ENCODE measurements at places on chromosomes 12 and 14.

DNA sequence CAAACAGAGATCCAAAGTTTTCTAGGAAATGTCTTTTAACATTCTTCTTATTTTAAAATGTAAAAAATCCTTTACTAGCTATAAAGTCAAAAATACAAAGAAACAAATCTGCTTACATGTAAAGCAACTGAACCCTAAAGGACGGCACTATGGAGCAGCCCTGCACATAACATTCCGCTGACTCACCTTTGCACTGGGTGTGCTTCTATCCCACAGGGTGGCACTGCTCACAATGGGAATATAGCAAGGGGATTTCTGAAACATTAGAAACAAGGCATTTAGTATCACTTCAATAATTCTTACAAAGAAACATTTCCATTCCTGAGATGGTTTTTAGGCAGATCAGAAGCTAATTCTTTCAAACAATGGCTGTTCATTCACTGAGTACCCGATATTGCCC lies 94.3 kb downstream of the C12orf42 start:
- DNase-seq: no peak

DNA sequence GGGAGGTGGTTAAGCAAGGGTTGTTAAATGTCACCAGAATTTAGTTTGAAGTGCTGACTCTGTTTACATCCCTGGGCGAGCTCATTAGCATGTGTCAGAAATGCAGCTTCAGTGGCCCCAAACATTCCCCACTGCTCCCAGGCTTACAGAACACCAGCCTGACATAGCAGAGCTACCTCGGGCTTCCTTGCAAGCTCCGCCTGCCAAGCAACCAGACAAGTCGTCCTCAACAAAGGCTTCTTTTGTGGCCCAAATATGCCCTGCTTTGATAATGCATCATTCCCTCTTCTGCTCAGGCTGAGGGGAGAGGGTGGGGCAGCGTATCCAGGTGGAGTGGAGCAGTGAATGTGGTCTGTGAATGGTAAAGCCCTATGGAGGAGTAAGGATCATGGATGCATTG lies 28.0 kb downstream of the ERH start:
- DNase-seq: no peak

DNA sequence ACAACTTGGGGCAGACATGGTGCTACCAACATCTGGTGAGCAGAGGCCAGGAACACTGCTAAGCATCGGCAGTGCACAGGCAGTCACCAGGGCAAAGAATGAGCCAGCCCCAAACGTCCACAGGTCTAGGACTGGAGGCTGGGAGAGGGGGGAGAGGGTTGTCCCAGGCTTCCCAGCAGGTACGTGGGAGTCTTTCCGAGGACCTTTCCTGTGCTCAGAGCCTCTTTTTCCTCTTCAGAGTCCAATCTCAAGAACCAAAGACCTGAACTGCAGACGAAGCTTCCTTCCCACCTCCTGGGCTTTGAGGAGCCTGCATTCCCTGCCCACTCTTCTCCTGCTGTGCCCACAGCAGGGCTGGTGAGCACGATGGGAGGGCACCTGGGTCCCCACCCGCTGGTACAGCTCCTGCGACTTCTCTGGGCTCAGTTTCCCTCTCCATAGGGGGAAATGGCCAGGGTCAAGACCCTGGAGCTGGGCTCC lies 48.7 kb downstream of the DLK1 start:
- DNase-seq: no peak

- DNase-seq: no peak
Measured at GRCh38 chr12:109052097-109052413, 321 bp upstream of the USP30 start.

- no peak for DNase-seq
Measured at GRCh38 chr12:56863789-56864188, 70.4 kb downstream of the SDR9C7 start.

DNA sequence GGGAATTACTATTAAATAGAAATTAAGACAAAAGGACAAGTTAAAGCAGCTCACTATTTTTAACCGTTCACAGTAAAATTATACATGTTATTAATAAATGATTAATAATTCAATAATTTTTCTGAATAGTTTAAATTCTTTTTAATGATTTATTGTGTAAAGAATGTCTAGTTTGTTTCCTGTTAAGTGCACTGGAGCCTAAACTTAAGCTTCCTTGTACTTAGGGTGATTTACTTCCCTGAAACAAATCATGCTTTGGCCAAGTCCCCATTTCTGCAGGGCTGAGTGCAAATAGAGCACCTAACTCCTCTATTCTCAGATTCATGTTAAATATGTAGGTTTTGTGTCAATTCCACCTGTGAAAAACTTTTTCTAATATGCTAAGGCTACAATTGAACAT lies 188.9 kb upstream of the PDZRN4 start:
- no peak for DNase-seq

- DNase-seq: no peak
Measured at GRCh38 chr12:78316631-78317468, 486.2 kb downstream of the NAV3 start.

DNA sequence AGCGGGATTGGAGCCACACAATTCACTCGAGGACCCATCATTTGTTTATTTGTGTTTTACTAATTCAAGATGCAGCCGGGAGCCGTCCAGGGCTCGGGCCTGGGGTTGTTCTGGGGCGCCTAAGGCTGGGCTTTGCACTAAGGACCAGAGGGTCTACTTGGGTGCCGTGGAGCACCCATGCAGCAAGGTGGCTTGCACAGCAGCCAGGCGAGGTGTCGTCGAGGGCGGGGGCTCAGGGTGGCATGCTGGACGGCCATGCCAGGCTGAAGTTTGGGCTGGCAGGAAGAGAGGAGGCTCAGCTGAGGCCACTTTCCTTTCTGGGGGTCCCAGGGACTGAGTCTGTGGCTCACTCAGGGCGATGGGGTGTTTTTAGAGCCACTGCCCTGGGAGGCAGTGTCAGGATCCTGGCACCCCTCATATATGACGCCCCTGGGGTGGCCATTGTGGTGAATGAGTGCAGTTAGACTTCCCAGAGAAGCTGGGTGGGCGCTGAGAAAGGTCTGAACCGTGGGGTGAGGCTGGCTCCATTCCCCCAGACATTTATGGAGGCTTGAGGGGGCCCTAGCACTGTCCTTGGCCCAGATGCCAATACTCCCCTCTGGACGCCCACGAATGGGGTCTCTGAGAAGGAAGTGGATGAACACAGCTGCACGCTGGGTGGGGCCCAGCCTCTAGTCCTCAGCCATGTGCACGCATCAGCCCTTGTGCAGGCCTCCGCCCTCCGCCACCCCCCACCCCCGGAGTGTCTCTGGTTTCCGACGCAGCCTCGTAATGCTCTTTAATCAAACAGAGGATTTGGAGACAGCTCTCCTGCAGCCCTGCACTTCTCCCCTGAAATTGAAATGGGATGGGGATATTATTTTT lies 11.3 kb downstream of the MEG3 start:
- no peak for DNase-seq

DNA sequence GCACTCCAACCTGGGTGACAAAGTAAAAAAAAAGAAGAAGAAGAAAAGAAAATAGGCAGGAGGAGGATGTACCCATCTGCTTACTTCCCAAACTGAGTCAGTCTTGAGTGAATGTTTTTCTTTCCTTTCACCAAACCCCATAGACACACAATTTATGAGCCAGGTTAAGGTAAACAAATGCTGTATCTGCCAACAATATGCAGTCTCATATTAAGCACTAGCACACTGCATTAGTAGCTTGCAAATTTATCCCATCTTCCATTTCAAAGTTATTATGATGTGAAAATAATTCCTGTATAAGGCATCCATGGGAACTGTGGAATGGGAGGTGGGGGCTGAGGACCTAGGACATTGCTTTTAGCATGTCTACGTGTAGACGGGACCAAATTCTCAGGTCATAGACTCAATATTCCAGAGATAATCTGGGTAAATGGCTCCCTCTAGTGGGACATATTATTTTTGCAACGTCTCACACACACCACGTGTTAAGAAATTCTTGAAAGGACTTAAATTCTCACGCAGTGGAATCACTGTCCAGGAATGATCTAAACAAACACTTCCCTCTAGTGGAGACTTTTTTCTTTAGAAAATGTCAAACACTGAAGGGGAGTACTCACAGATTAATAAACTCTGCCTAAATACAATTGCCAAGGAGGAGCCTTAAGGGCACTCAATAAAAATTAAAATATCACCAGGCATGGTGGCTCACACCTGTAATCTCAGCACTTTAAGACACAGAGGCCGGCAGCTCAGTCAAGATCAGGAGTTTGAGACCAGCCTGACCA lies 17.1 kb upstream of the OR10P1 start:
- DNase-seq: peak; percentile 47

GRCh38 chr12:124655048-124655697 lies 87.8 kb upstream of the NCOR2 start:
- peak; percentile 90 for DNase-seq

GRCh38 chr14:39977198-39977597 lies 545.0 kb upstream of the FBXO33 start:
- peak; percentile 58 for DNase-seq

GRCh38 chr12:1131811-1132224 lies 140.8 kb downstream of the ERC1 start:
- peak; percentile 9 for DNase-seq

- no peak for DNase-seq
Measured at GRCh38 chr12:82474181-82474797, 116.0 kb downstream of the METTL25 start.

DNA sequence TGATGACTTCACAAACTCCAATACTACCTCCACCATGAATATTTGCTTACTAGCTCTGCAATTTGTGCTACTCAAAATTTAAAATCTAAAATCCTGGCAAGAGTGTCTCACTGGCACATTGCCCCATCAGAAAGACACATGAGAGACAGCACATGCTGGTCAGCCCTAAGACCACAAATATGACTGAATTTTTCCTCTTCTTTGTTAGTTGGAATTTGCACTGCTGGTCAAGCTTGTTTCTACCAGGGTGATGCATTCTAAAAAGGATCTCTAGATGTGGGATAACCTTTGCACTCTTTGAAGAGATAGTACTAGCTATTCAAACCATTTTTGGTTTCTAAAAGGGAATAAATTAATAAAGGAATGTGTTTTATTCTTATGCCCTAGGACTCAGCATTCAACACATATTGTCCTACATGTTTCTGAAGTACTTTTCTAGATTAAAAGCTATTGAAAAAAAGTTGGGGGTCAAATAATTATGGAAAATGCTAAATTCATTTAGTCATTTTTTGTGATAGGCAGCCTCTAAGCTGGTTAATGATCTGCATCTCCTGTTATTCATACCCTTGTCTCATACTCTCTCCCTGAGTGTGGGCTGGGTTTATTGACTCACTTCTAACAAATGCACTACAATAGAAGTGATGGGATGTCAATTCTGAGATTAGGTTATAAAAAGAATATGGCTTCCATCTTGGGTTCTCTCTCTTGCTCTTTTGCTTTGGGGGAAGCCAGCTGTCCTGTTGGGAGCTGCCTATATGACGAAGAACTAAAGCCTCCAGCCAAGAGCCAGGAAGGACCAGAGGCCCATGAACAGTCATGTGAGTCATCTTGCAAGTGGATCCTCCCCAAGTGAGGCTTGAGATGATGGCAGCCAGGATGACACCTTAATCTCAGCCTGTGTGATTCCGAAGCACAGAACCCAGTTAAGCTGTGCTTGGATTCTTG lies 211.5 kb upstream of the CRY1 start:
- DNase-seq: no peak

- DNase-seq: no peak
Measured at GRCh38 chr12:81136519-81136918, 58.6 kb downstream of the ACSS3 start.

GRCh38 chr12:10511756-10512355 lies 6.2 kb downstream of the EIF2S3B start:
- no peak for DNase-seq

GRCh38 chr12:19970116-19970515 lies 398.2 kb upstream of the PDE3A start:
- no peak for DNase-seq

DNA sequence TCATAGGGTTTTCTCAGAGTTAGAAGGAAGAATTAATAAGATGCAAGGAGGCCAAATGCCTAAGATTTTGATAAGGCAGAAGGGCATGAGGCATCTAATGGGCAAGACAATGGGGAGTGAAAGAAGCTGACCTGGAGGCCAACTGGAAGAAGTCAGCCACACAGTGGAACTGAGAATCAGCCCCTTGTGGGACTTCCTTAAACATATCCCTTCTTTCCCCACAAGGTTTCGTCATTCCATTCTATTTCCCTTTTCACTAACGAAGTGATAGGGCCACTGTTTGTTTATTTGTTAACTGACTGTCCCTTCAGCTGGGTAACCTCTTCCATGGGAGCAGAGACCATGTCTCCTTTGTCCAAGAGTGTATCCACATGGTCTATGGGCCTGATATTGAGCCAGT lies 86.2 kb downstream of the HELB start:
- DNase-seq: no peak

- DNase-seq: peak; percentile 26
Measured at GRCh38 chr14:85533023-85533860, 3.3 kb downstream of the FLRT2 start.

DNA sequence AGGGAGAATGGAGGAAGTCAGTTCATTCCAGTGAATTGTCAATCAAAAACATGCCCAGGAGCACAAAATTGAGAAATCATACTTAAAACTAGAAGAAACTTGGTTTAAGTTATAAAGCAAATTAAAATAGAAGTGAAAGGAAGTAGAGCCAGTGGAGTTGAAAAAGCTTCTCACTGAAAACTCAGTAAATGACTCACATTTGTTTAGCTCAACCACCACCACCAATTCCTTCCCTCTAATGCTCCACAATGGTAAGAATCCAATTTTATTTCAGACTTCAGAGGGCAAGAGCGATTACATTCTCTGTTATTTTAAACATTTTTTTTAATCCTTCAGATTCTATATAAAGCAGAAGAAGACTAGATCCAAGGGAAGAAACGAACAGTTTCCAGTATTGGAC lies 19.4 kb downstream of the UTP20 start:
- DNase-seq: no peak

DNA sequence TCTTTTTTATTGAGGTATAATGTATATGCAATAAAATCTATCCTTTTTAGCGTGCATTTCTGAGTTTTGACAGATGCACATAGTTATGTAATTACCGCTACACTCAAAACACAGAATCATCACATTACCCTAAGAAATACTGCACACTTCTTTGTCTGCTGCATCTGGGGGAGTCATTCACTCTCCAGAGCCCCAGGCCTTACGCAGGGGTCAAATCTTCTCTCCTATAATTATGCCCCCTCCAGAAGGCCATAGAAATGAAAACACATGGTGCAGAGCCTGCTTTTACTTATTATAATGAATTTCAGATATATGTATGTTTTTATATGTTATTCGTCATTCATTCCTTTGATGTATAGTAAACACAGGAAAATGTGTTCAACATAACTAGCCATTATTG lies 296.5 kb upstream of the TMEM132C start:
- DNase-seq: no peak

DNA sequence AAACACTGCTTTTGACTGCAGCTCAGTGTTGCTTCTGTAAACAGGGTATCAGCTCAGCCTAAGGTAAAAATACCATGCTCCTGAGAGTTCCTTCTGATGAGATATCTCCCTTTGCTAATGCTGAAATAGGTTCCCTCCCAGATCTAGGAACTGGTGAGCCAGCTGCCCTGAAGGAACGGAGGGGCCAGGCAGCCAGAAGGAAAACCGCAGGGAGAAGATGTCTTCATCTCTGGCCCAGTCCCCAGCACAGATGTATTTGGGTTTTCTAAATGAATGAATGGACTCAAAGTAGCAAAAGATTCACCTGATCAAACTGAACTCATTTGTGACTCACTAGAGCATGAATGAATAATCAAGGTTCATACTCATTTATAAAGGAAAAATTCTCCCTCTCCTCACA lies 247.8 kb downstream of the MSRB3 start:
- DNase-seq: no peak

GRCh38 chr14:104436047-104436591 lies 143.4 kb upstream of the C14orf180 start:
- DNase-seq: no peak

GRCh38 chr12:1797991-1798640 lies 22.2 kb upstream of the LRTM2 start:
- no peak for DNase-seq

All from NCI-H1092 (cell line).